ENCODE measurements at places on chromosomes 7 and 10.

DNA sequence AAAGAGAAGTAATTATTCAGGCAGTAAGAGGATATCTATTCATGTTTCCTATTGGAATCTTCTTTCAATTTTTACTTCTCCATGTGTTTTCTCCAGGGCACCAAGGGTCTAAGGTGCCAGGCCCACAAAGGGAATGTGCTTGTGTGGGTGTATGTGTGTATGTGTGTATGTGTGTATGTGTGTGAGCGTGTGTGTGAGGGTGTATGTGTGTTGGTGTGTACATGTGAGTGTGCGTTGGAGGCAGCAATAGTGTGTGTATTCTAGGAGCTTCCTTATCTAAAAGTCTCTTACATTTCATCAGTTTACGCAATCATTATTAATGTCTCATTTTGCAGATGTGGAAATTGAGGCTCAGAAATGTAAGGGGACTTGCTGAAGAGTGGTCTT lies 28.3 kb downstream of the RAMP3 start:
- DNase-seq = no peak

GRCh38 chr7:45078125-45078681 lies 10.6 kb downstream of the NACAD start:
- no peak for DNase-seq

- no peak for DNase-seq
These were observed 124.0 kb downstream of the CELF2 start for GRCh38 chr10:11141571-11142091.

DNA sequence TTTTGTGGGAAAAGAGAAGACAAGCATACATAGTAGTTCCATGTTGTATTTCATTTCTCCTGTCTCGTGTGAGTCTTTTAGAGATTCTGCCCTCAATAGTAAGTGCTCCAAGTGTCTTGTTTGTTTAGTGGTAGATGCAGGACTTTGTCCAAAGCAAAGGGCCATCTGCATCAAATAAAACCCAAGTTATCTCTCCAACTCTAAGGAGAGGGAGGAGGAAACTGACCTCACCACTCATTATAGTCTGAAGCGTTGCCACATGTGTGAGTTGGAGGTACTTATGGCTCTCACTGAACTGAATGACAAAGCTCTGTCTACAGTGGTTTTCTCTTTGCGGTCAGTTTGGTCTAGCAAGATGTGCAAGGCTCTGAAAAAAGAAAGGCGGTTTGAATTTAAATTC lies 272.6 kb downstream of the DOCK4 start:
- DNase-seq = no peak

DNA sequence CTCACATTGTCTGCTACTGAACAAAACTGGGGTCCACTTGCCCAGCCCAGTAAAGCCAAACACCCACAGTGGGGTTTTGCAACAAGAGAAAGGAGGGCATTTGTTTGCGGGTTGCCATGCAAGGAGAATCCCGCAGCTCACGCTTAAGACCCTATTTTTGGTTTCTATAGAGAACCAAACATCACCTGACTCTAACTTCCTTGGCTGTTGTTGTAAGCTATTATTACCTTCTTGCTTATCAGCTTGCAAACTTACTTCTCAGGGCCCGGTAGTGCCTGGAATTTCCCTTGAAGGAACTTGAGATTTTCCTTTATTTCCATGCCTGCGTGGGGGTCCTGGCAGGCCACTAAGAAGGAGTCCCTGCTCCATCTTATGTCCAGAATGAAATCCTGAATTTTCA lies 20.7 kb downstream of the IFIT3 start:
- DNase-seq = no peak

GRCh38 chr10:55641601-55642000 lies 719.5 kb downstream of the ZWINT start:
- DNase-seq = no peak

GRCh38 chr7:130153211-130153908 lies 51.8 kb downstream of the TMEM209 start:
- DNase-seq = no peak

DNA sequence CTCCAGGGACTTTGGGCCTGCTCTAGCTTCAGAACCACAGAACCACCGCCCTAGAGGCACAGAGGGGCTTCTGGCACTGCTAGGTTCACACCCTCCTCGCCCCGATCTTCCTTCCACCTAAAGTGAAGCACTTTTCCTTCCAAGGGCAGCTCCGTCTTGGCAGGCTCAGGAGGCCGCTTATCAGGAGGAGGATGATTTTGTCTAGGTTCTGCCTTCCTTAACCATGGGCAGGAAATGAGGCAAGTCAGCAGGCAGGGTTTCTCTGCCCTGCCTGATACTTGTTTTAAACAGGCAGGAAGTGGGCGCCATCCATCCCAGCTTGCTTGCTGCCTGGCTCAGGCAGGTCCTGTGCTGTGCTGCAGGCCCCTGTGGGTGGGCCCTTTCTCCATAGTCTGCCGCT lies 8.3 kb upstream of the ATP6V0E2 start:
- no peak for DNase-seq

- DNase-seq = no peak
These were observed 479.6 kb downstream of the GATA3 start for GRCh38 chr10:8534096-8534495.

- no peak for DNase-seq
These were observed 37.1 kb upstream of the COMTD1 start for GRCh38 chr10:75272896-75273295.

DNA sequence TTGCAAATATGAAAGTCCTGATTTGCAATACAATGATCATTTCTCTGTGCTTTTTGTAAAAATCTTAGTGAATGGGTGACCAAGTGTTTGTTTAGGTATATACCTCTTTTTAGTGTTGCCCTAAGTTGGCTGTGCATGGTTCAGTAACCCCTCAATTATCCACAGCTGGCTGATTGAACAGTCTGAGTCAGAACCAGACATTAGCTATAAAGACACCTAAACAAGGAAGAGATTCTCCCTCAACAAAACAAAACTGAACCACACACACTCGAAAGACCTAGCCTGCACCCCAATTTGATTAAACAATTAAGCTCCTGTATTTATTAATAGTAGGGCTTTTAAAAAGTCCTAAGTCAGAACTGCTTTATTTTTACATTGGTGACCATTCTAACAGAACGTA lies 2.8 kb downstream of the RSBN1L start:
- no peak for DNase-seq

- DNase-seq = no peak
These were observed 248.7 kb downstream of the NEBL start for GRCh38 chr10:20648263-20648874.

GRCh38 chr10:271201-271600 lies 135.9 kb downstream of the ZMYND11 start:
- DNase-seq = no peak

GRCh38 chr7:82674268-82674667 lies 230.7 kb upstream of the CACNA2D1 start:
- no peak for DNase-seq

DNA sequence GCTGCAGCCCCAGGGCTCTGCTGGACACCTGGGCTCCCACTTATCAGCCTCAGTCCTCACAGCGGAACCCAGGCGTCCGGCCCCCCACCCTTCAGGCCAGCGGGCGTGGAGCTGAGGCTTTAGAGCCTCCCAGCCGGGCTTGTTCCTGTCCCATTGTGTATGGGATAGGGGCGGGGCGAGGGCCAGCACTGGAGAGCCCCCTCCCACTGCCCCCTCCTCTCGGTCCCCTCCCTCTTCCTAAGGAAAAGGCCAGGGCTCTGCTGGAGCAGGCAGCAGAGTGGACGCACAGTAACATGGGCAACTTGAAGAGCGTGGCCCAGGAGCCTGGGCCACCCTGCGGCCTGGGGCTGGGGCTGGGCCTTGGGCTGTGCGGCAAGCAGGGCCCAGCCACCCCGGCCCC lies 2.7 kb downstream of the NOS3 start:
- no peak for DNase-seq

DNA sequence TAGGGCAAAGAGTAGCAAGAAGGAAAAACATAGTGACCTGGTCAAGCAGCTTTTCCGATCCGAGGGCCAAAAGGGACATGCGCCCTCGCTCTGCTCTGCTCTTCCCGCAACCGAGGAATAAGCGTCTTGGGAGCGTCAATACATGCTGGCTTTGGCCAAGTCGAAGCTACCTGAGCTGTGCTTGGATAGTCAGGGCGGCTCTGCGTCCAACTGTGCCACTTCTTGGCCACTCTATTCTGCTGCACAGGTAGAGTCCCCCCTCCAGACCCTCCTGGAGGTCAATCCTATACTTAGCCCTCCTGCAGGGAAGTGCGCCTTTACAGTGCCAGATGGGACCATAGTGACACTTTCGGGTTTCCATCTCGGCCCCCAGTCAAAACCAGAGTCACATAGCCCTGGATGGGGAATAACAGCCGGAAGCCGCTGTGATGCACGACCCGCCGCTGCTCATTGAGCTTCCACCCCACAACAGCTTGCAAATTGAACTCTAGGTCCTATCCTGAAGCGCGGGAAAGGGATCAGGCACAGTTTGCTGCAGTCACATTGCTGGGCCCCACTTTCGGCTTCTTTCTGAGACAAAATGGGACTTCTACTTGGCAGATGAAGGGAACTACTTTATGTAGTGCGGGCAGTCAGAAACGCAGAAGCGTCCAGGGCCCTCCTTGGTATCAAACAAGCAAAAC lies 1.1 kb upstream of the HPSE2 start:
- DNase-seq = no peak

DNA sequence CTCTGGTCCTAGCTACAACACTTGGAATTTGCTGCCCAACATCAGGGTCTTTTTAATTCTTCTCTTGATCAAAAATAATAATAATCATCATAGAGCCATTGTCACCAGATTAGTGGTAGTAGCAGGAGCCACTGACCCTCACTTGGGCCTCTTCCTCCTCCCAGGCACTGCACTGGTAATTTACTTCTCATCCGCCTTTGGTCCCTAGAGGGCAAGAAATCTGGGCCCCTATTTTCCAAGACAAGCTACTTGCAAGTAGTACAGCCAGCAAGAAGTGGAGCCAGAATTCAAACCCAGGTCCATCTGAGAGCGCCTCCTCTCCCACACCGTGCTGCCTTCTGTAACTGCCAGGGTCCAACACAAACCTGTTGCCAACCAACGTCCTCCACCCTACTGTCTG lies 121.2 kb downstream of the SPDYE5 start:
- no peak for DNase-seq

- no peak for DNase-seq
These were observed 109.4 kb downstream of the PPP1R17 start for GRCh38 chr7:31796375-31796774.

DNA sequence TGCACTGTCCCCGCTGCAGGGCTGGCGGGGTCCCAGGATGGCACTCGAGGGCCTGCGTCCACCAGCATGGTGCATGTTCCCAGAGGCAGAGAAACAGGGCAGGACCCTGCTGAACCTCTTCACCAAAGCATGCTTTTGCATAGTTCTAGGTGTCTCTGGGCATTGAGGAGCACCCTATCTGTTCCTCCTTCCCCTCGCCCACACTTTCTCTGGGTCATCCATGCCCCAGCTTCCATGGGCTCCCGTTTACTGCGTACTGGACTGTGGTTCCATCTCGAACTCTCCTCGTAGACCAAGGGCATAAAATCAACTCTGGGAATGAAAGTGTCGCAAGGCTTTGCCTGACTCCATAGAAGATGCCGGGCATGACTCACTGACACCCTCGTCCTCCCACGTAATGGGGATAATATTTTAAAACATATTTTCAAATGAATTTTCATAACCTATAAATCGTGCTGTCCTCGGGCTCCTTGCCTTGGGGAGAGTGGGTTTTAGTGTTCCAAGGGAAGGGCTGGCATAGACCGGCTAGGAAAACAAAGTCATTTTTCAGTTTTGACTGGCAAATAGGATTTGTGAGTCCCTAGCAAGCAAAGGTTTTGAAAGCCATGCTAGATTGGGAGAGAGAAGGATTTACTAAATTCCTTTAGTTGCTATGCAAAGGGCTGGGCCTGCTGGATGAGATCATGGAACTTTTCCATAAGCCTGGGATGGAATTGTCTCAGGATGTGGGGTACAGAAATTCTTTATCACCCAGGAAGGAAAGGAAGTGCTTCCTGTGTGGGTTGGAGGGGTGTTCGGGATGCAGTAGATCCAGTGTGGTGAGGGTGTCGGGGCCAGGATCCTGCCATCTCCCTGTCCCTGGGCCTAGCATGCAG lies 498.7 kb upstream of the MKI67 start:
- DNase-seq = no peak

- DNase-seq = no peak
These were observed 15.3 kb downstream of the CCM2 start for GRCh38 chr7:45015313-45015712.

DNA sequence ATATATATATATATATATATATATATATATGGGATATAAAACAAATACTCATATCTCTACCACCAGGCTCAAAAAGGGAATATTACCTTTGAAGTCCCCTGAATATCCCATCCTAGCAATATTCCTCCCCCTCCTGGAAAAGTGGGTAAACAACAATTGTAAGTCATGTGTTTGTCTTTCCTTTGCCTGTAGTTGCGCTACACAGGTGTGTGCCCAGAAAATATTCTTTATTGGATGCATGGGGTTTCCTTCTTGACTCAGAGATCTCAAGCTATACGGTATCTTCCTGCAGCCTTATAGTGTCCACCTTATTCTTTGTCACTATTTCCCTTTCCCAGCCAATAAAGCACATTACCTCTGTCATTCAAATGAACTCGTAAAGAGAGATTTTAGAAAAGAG lies 54.2 kb downstream of the MET start:
- DNase-seq = no peak

DNA sequence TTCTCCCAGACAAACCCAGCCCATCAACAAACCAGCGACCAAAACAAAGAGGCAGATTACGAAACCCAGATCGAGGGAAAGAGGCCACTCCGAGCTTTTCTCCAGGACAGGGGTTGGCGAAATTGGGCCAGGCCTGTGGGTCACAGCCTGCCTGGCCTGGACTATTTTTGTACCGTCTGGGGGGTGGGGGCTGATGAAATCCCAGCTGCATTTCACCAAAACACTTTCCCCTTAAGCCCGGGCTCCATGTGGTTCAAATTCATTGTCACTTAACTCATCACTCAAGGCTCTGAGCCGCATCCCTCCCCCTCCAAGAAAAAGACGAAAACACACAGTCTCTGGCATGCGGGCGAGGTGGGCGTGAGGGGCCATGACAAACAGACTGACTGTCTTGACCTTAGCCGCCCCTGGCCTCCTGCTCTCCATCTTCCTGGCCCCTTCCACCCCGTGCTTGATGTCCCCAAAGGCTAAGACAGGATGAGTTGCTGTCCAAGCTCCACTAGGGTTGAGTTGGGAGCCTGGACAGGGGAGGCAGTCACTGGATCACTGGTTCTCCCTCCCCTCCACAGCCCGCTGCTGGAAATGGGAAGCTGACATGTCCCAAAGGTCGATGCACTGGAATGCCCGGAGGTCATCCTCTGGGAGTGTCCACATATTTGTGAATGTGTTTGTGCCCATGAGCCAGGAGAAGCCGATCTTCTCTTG lies 19.2 kb downstream of the TMEM270 start:
- DNase-seq = no peak

DNA sequence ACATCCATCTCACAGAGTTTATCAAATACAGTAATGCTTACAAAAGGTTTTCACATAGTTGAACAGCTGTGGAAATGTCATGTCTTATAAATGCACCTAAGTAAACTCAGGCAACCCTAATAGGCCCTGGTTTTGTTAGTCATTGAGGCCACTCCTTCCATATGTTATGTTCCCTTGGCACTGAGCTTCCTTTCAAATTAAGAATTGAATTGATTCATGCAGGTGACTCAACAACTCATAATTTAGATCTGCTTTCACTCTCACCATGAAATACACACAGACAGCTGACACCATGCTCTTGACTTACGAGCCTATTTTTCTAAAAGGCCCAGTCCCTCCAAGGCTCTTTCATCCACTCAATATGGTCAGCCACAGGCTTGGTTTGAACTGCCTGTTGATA lies 476.9 kb downstream of the KCNMA1 start:
- no peak for DNase-seq

Measured in inflammatory macrophage (primary cell).